NCI-H2081 treated with DMSO at 0.1 percent for 48 hours (cell line): ENCODE measurements at places on chromosomes 16 and 17.

GRCh38 chr16:81711657-81712319 is 67.3 kb upstream of the PLCG2 start:
- no peak for DNase-seq

DNA sequence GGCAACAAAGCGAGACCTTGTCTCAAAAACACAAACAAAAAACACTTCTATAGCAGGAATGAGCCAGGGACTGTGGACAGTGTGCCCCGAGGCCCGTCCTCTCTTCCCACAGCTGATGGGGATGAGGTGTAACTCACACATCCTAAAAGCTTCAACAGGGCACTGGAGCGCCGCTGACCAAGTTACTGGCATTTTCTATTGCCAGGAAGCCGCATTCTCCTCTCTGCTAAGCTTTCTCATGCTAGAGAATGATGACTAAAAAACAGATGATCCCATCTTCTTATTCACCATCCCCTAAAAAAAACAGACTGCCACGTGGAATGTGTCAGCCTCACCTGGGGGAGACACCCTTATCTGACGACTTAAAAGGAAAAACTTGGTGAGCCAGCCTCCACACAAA is 16.3 kb downstream of the CARHSP1 start:
- DNase-seq: no peak

- DNase-seq: no peak
Measured at GRCh38 chr17:67289181-67289876, 44.3 kb upstream of the HELZ start.

GRCh38 chr16:70778901-70779309 is 22.1 kb downstream of the VAC14 start:
- no peak for DNase-seq

DNA sequence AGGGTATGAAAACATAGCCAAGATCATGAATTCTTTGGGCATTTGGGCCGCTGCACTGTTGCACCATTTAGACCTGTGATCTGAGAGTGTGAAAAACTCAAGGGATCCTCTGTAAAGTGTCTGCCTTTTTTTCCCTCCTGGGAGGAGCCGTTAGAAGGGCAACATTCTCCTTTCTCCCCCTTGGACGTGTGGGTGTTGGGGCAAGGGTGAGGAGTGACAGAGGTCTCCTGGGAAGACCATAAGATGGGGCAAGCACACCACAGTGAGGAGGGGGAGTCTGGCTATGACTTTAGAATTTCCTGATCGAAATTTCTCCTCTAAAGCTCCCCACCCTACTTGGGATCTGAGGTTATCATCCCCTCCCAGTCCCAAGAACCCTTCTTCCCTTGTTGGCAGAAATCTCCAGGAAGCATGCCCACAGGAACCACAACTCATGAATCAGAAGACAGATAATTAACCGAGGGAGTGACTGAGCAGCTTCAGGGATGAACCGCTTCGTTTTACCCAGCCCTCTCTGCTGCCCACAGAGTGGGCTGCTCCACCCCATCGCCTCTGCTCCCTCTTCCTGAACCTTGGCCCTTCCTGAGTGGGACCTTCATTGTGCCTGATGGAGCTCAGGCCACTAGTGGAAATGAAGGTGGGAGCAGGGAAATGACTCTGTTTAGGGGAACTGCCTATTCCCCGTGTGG is 4.2 kb downstream of the ITGB3 start:
- DNase-seq: no peak

- no peak for DNase-seq
Measured at GRCh38 chr17:6160911-6161855, 91.0 kb downstream of the WSCD1 start.

DNA sequence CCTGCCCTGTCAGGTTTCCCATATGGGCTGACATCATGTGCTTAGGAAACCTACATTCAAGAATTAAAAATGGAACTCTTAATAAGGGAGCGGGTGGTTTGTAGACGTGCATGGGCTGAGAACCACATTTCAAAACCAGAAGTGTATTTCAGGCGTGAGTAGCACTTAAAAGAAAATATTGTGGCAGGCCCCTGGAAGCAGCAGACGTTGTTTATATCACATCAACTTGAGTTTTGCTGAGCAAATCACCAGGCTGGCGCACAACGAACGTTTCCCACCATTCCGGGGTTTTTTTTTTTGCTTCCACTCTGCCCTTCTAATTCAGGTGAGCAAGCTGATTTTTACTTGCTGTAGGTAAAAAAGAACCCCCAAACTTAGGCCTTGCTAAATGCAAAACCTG is 220.2 kb downstream of the MRTFB start:
- no peak for DNase-seq

GRCh38 chr17:27539794-27540317 is 83.6 kb downstream of the KSR1 start:
- no peak for DNase-seq

DNA sequence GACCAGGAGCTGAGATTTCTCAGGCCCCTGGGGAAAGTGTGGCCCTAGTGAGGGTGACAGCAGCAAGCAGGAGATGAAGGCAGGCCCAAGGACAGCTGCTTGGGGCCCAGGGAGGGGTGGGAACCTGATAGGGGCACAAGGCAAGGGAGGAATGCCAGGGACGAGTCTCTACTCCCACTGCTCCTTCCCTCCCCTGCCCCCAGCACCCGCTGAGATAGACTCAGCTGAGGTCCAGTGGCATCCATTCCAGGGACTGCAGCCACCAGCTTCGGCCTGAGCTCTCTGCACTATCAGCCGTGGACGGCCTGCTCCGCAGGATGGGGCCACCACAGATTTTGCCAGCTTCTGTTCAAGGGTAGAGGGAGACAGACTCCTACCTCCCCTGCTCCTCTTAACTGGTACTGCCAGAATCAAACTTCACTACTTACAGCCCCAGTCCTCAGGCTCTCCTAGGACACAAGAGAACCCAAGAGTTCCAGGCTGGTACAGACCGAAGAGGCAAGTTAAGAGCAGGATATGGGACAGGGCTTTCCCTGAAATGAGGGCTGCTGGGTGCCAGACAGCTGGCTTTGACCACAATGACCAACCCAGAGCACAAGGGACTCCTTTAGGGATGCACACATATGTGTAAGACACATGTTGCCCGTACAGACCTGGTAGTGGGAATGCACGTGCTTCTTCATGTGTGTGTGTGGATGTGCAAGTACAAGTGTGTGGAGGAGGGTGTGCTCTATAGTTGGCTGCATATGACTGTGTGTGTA is 5.5 kb downstream of the CACNB1 start:
- DNase-seq: no peak

GRCh38 chr17:41910701-41911391 is 7.9 kb downstream of the ACLY start:
- no peak for DNase-seq

DNA sequence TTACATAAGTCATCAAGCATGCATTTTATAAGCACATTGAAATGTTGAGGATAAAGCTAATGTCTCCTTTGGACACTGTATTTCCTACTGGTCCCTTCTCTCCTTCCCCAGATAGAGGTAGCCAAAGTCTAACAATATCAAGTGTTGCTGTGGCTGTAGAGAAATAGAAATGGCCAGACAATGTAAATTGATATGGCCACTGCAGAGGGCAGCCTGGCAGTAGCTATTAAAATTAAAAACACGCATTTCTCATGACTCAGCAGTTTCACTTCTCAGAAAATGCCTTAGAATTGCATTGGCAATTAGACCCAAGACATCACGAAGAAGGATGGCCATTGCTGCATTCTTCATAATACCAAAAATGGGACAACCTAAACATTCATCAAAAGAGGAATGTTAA is 46.8 kb upstream of the MRTFB start:
- DNase-seq: no peak

GRCh38 chr17:13576661-13577526 is 24.8 kb downstream of the HS3ST3A1 start:
- no peak for DNase-seq
